Suppressor macrophage treated with lipopolysaccharide for 1 hour (primary cell): ENCODE measurements at places on chromosomes 3 and 15.

DNA sequence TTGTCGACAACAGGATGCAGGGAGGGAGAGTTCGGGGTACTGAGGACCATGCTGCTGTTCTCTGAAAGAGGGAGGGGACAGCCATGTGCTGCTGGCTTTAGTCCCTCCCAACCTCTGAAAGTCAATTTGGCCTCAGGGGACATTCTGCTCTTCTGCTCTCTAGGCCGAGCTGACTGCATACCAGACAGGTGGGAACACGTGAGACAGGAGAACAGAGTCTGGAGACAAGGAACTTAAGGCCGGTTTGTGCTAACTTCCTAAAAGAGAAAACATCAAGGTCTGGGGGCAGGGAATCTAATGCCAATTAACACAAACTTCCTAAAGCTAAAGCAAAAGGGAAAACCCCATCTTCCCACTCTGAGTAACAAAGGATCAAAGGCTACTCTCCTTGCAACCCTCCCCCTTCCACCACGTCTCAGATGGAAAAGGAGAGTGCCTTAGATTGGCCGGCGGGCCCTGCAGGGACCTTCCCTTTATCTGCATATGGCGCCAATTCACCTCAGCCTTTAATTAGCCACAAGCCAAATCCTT, 41.0 kb downstream of the SLCO2A1 start:
- DNase-seq = peak; percentile 9

GRCh38 chr3:83765956-83766355, 1192.8 kb upstream of the CADM2 start:
- no peak for DNase-seq

- no peak for DNase-seq
Observed at GRCh38 chr3:49662720-49663413, 11.3 kb upstream of the APEH start.

DNA sequence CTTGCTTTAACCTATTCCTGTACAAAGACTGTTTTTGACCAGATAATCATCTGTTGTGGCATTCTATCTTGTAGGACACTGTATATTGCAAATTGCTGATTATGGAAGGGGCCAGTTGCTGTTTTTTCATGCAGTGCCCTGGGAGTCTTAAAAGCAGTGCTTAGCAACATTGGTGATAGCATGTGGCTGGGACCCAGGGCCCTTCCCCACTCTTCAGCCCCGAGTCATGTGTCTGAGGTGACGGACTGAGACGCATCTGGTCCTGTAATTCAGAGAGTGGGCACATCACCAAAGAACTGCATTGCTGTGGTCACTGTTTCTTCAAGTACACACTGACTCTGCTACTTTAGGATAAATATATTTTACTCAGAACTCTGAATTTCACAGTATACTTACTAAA, 63.4 kb downstream of the SNRK start:
- DNase-seq = no peak

GRCh38 chr3:100637197-100637631, 27.8 kb downstream of the ADGRG7 start:
- DNase-seq = no peak

DNA sequence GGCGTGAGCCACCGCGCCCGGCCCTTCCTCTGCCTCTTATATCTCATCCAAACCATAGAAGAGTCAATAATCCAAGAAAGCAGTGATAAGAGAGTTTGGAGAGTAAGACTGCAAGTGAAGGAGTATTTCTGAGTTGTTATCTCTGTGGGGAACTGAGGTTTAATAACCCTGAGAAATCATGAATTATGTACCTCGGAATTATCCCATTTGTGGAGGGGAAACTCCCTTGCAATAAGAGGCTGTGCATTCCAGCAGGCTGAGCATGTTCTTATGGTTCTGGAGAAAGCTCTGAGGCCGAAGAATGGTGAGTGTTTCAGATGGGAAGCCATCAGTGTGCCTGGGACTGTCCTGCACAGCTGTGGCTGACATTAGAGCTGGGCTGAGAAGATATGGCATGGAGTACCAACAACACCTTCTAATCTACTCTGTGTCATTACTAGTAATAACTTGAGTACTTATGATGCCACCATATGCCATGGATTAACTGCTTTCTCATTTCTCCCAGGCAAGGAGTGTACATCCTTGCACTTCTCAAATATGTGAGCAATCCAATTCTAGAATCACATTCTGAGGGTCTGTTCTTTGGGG, 31.4 kb upstream of the NOX5 start:
- DNase-seq = no peak

GRCh38 chr3:32707026-32707370, 22.0 kb downstream of the CNOT10 start:
- no peak for DNase-seq

DNA sequence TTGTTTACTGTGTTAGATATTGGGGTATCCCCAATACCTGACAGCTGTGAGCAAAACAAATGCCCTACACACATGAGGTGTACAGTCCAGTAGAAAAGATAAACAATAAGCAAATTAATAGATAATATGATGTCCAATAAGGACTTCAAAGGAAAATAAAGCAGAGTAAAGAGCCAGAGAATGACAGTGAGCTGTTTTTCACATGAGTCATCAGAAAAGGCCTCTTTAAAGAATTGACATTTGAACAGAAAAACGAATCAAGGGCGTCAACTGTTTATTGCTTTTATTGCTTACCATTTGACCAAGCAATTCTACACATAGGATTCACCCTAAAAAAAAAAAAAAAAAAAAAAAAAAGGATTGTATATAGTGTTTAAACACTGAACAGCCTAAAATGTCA, 96.6 kb upstream of the FLNB start:
- no peak for DNase-seq
